HT-29 (cell line): ENCODE measurements at places on chromosomes 4 and X. TPM values are rescaled to one million over a fixed set of nuclear protein-coding genes. Genes with fewer than 3 reads are reported as not detected.

DNA sequence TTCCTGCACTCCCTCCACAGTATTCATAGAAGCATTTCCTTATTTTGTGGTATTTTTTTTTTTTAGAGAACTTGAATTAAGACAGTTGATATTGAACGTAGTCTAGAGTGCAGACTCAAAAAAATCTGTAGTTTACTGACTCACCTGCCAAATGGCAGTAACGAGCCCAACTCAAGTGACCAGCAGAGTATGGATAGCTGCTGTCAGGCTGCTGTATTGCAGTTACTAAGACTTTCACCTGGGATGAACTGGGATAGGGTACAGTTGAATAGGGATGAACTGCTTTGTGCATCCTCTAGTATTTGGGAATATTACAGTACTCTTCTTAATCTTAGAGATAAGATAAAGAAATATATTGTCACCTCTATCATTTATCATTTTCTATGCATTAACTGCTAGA, 7.0 kb upstream of the SLC7A11 start:
- no peak for DNase-seq

CYBB gene
- total RNA-seq, result 0.34 and 0.58 TPM in 2 replicates

- DNase-seq, result no peak
Measured at GRCh38 chr4:39706334-39706733, 8.4 kb downstream of the UBE2K start.

ABCG2 gene
- total RNA-seq, result 51.2 and 55.5 TPM in 2 replicates

ZRSR2 gene
- 1.9 and 3.8 TPM in 2 replicates for total RNA-seq

DNA sequence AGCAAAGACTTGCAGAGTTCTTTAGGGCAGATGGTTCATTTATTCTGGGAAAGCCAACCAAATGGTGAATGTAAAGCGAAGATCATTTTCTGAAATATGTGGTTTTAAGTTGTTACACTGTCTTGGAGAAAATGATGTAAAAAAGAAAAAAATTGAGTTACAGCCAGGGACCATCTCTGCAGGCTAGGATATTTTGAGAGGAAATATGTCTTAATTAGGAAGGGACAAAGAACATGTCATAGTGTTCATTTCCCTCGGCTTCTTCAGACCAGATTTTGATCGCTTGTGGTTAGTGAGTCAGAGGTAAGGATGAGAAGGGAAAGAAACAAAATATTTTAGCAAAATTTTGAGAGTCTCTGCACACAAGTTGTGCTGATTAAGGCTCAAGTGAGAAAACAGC, 59.0 kb upstream of the C1QTNF7 start:
- no peak for DNase-seq

LONRF3 gene
- total RNA-seq, result 11.4 and 14.2 TPM in 2 replicates

DNA sequence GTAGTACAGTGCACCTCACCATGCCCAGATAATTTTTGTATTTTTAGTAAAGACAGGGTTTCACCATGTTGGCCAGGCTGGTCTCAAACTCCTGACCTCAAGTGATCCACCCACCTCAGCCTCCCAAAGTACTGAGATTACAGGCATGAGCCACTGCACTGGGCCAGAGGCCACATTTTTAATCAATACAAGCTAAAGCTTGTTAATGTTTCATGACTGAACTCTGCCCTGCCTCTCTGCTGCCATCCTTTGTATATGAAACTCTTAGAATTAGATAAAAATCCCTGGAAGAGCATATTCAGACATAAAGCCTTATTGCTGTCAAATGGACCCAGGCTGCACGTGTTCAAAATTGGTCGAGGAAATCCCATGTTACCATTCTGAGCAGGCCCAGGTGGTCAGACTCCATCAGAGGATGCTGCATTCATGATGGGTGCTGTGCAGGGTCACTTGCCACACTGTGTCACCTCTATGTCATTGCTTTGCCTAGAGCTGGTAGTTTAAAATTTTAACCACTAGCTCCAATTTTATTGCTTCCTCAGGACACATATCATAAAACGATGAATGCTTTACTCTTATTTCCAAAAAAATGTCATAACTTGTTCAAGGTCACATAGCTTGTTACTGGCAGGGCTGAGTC, 45.2 kb downstream of the LNX1 start:
- no peak for DNase-seq

POLN gene
- 0.31 and 0.71 TPM in 2 replicates for total RNA-seq

DNA sequence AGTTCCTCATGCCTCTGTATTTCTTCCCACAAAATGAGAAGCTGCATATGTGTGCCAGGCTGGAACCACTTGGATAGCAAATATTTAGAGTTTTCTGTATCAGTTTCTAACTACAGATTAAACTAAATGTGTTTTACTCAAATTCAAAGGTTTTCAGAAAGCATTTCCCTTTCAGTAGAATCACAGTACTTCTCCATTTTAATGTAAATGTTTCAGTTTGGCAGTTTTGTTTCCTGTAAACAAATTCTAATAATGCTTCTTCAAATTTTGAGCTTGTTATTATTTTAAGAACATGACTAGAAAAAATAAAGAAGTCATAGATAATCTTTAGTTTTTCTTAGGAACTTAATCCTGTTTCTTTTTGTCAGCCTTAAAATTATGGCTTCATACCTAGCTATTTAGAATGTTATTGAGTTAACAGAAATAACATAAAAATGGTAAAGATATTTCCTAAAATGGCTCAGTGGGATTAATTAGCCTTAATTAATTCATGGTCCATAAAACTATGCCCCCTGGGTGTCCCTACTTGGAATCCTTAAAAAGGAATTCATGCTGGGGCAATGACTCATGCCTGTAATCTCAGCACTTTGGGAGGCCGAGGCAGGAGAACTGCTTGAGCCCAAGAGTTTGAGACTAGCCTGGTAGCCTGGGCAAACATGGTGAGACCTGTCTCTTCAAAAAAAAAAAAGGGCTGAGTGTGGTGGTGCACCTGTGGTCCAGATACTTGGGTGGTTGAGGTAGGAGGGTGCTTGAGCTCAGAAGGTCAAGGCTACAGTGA, 83.8 kb upstream of the GPR34 start:
- DNase-seq, result no peak

GRCh38 chrX:45485719-45486118, 285.0 kb upstream of the DIPK2B start:
- DNase-seq, result no peak

GRCh38 chr4:82601242-82602015, 39.6 kb upstream of the TMEM150C start:
- DNase-seq, result no peak

TMSB15A gene
- total RNA-seq, result not detected in 2 replicates

- peak; percentile 3 for DNase-seq
Measured at GRCh38 chr4:98430708-98431403, 169.7 kb downstream of the RAP1GDS1 start.

DNA sequence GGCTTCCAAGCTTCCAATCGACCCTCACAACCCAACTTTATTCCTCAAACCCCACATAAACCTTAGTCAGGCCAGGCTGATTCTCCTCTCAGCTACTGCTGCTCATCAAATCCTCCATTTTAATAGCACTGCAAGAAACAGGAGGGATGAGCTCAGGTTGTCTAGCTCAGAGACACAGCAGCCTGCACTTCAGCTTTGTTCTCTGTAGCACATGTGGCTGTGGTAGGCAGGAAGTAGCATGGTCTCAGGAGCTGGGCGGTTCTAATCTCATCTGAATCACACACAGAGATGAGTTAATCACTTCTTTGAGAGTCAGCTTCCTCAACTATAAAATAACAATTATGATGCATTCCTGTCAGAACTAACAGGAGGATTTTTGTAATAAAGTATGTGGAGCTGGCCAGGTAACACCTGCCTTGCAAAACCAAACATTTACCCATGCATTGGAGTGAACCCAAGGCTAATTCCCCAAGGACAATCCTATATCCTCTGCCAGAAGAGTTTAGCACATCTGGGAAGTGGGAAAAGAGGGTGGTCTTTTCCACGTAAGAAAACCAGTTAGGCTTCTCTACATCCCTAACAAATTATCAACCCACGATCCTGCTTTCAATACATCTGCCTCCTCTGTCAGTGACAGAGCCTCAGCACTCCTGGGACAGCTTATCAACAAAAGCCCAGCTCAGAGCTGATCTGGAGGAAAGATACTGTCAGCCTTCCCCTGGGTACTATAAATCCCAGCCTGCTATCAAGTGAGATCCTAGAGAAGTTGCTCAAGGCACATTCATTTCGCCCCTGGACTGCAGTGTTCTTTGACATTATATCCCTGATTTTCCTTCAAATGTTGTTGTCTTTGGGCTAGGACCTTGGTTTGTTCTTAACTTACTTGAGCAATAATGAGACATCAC, 32.8 kb downstream of the ELOVL6 start:
- peak; percentile 75 for DNase-seq

DNA sequence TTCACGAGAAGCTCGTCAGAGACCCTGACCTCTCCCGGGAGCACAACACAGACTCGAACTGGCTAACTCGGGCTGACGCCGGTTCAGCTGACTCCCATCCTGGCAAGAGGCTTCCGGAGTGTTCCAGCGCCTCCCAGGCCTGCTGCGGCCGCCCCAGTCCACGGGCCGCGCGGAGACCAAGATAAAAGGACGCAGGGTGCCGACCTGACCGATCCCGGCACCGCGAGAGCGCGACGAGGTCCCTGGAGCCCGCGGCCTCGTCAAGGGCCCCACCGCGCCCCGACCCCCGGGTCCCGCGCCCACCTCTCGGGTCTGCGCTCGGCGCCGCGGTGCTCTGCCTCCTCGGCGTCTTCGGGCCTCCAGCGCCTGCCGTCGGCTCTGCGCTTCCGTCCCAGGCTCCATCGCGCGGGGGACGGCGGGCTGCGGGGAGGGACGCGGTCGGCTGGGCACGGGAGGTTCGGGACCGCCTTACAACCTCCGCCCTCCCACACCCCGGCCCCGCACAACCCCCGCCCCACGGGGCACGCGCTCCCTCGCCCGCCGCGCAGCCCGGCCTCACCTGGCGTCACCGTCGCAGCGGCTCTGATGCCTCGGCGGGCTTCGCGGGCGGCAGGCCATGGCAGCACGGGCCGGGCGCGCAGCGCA, 426 bp downstream of the SLBP start:
- DNase-seq, result peak; percentile 43

MXRA5 gene
- not detected in 2 replicates for total RNA-seq

DNA sequence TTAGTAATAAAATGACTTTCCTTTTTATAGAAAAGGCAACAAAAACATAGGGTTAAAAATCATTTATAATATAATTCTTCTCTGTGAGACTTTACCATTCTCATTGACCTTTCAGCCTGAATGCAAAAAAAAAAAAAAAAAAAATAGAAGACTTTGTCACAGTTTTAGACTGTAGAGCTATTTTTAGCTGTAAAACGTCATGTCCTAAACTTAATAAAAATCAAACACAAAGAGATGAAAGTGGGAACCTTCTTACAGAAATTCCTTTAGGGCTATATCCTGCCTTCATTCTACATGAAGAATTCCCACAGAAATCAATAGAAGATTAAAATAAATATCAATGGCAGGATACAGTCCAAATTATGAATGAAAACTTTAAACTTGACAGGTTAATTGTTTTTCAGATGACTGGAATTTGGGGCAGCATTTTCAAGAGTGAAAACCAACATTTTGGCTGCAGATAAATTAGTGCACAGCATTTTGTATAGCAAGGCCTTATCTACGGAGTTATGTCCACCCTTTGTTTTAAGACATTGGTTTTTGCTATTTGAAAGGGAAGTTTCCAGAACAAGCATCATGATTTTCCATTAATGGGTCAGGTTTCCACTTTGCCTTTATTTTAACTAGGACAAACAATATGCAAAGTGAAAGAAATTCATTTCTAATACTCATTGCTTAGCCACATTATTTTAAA, 219.5 kb downstream of the SPCS3 start:
- DNase-seq, result no peak

DNA sequence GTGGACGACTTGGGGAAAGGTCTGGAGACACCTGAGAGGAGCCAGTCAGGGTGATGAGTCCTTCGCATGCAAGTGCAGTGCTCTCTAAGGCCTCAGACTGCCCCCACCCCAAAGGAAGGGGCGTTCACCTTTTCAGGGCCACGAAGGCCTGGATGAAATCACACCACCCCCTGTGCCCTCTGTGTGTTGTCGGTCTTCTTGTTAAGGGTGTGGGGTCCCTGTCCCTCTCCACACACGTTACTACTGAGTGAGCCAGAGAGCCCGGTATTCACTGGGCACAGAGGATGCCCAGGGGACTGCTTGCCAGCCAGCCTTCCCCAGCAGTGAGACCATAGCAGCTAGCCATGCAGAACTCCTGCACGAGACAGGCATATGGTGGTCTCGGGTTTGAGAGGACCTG, 72.0 kb downstream of the MTMR1 start:
- no peak for DNase-seq

DNA sequence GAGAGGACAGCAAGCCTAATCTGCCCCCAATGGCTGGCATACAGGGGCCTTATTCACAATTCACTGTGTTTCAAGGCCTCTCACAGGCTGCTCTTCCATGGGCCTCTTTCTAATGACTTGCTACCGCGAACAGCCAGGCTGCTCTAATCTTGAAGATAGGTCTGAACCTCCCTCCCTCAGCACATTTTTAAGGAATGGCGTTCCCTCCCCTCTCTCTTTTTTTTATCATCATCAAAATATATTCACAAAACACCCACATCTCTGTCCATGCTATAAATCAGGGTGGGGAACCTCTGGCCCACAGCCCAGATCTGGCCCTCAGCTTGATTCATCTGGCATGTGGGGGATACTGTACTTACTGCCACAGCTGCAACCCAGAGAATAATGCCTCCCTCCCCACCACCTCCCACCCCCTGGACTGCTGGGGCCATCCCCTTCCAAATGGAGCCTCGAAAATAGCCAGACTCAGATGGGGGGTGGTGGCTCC, 76.2 kb upstream of the PLAC1 start:
- no peak for DNase-seq

DNA sequence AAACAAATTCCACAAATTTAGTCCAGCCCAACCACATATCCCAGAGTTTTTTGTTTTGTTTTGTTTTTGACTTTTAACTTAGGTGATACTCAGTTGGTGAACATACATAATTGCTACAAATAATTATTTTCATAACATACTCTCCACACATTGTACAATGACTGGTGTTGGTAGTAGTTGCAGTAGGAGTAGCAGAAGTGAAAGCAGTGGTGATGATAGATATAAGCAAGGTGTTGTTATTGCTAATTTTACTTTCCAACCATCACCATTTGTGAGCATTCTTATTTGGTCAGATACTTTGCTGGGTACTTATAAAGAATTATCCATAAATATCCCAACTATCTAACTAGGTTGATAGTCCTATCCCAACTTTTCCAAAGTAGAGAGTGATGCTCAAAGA, 47.3 kb downstream of the ARHGAP24 start:
- DNase-seq, result no peak

DNA sequence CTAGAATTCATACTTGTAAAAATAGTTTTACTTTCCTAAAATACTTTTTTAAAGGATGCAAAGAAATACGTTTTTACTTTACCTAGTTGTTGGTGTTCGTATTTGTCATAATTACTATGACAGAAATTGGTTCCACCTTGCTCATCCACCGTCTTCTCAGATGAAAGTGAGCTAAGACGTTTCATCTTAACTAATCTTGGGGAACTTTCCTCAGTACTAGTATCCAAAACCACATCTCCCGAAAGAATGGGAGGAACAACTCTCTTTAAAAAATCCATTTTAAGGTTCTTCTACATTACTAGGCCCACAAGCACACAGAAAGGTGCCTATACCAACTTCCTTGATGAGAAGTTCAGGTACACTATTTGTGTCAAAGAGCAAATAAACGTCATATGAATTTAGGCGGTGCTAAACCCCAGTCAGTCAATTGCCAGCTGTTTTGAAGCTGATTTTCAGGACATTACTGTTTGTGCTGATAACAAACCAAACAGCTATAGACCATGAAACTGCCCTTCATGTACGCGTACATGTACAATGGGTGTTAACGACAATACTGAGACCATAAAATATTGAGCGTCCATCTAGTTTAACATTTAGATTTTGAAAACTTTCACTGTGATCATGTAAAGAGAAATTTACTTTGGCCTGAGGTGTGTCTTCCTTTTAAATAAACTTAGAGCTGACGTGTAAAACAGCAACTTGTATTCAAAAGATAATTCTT, 99.1 kb downstream of the FRYL start:
- DNase-seq, result peak; percentile 65
